ENCODE measurements at places on chromosomes 7 and 10.

DNA sequence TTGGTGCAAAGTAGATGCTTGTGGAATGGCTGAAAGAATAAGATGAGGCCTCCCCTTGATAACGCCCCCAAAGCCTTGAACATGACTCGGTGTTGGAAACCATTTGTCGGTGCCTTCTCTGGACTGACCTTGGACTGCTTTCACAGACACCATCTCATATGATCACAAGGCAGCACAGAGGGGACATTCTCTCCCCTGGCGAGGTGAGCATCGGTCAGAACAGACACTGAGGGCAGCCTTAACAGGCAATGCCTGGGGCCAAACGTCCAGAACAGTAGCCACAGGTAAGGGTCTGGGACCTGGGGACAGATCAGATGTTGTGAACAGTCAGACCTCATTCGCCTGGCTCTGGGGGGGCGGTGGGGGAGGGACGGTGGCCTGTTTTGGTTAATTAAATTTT, 2.8 kb upstream of the TRRAP start:
- DNase-seq: no peak

GRCh38 chr10:112751651-112752050, 198.4 kb upstream of the TCF7L2 start:
- no peak for DNase-seq

- no peak for DNase-seq
Measured at GRCh38 chr7:154620141-154620755, 382.7 kb downstream of the PAXIP1 start.

DNA sequence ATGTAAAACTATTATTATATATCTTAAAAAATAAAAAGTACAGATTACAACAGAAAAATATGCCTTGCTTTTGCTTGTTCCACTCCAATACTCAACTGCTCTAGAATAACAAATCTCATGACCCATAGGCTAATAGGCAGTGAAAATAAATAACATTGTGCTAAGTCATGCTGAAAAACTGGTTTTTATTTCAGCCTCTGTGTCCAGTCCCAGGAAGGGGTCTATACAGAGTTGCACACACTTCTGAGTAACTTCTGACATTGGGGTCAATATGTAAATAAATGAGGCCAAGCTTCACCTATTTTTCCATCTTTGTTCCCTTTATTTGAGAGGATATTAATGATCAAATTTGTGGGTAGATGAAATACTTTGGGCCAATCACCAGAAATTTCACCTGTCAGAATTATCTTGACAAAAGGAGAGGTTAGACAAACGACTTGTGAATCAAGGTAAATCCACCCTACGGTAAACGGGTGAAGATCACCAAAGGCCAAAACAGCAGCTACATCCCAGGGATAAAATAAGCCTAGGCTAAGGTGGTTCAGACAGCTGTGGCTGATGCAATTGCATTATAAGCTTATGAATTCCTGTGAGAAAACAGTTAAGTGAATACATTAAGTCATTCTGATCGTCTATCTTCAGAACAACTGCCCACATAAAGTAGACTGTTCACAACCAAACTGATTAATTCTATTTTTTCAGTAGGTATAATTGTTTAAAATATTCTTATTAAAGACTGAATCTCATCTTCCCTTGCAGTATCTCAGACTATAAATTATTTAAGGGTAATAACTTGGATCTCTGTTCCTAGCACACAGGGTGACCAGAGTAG, 87.5 kb downstream of the UBE2H start:
- no peak for DNase-seq

- DNase-seq: no peak
Measured at GRCh38 chr7:25478925-25479324, 250.6 kb upstream of the NPVF start.

DNA sequence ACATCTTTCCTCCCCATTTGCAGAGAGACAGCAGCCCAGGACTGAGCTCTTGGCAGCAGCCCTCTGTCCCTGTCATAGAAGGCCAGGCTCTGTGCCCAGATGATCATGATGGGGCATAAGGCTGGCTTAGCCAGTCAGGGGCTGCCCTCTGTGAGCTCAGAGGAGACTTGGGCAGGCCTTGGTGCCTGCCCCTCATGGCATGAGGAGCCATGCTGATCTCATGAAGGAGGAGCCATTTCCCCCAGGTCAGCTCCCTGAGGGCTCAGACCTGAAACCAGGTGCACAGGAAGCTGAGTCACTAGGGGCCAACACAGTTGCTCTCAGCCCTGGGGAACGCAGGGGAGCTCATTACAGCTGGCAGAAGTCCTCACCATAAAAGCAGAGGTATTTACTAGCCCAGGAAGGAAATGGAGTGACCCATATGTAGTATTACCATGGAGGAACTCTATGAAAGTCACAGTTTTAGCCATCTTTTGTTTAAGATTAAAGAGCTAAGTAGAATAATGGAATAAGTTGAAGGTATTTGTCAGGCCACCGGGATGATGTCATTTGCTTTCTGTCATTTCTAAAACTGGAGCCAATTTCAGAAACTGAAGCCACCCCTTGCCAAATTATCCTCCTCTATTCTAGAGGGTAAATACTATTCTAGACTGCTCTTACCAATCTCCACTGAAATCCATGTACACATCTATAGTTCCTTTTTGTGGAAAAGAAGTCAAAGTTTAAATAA, 362.4 kb upstream of the ZNF32 start:
- DNase-seq: peak; percentile 12

- DNase-seq: no peak
Measured at GRCh38 chr10:99656199-99657064, 2.9 kb upstream of the ENTPD7 start.

DNA sequence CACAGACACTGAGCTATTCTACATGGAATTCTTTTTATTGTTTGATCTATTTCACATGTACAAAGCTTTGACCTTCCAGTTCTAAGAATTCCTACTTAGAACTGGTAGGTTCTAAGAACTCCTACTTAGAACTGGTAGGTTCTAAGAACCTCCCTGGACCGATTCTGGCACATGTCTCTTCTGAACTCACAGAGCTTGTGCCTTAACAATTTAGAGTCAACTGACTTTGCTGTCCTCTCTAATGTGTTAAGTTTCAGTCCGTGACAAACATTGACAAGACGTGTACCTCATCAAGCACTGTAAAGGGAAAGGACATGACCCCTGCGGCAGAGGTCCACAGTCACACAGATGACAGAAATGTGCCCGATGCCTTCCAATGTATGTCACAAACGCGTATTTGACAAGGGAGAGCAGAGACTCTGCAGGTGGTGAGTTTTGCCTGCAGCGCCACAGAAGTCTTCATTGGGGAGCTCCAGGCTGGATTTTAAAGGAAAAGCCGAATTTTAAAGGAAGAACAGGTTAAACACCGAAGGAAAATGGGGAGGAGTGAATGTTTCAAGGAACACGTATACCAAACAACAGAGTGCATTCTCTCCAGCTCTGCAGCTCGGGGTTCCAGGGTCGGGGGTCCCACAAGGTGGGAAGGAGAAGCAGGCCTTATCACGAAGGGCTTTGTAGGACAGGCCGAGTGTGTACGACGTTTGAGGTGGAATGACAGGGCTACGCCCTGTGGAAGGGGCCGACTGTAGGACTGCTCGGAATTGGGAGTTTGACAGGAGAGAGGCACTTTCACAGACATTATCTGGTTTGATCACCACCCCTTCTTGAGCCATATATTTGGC, 161.1 kb upstream of the KLF14 start:
- no peak for DNase-seq

- no peak for DNase-seq
Measured at GRCh38 chr10:93299606-93300287, 182.4 kb downstream of the MYOF start.

DNA sequence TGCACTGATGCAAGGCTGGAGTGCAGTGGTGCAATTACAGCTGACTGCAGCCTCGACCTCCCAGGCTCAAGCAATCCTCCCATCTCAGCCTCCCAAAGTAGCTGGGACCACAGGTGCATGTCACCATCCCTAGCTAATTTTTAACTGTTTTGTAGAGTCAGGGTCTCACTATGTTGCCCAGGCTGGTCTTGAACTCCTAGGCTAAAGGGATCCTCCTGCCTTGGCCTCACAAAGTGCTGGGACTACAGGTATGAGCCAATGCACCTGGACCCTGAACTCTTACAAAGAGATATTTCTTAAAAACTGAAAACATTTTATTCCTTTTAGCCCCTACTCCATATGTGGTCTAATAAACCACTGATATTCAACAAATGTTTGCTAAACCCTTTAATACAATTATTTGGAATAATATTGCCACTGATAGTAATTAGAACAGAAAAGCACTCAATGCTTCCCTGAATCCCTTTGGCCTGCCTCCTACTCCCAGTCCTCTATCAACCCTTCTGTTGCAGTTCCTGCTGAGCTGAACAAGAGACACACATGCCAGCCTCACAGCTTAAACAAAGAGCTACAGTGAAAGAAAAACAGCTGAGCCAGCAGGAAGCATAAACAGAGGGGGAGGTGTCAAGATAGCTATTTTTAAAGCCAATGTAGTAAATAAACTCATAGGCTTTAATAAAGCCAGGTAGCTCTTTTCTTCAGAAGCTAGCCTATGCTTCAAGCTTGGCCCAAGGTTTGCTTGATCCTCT, 7.0 kb upstream of the GNAI1 start:
- DNase-seq: no peak

GRCh38 chr10:47457528-47457820, 26.4 kb downstream of the ANXA8 start:
- DNase-seq: no peak

DNA sequence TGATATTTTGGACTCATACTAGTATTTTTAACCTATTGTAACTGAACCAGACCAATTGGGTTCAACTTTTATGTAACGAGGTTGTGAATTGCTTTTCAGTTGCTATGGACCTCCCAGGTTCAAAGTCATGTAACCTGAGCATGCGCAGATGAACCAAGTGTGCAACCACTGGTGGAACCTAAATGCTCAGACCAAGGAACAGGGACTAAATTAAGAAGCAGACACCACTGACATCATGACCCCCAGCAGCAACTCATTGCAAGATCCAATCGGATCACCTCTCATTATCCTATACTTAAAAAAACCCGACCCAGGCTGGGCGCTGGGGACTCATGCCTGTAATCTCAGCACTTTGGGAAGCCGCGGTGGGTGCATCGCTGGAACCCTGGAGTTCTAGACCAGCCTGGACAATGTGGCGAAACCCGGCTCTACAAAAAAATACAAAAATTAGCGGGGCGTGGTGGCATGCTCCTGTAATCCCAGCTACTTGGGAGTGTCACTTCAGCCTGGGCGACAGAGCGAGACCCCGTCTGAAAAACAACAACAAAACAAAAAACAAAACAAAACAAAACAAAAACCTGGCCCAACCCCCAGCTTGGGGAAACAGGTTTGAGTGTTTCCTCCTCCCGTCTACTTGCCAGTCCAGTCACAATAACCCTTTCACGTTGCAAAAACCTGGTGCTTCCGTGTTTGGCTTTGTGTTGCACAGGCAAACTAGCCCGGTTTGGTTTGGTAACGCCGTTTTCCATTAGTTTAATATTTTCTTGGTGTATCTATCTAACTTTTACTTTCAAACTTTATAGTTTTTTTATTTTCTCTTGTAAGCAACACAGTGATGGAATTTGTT, 11.3 kb upstream of the ZNF518A start:
- DNase-seq: no peak

DNA sequence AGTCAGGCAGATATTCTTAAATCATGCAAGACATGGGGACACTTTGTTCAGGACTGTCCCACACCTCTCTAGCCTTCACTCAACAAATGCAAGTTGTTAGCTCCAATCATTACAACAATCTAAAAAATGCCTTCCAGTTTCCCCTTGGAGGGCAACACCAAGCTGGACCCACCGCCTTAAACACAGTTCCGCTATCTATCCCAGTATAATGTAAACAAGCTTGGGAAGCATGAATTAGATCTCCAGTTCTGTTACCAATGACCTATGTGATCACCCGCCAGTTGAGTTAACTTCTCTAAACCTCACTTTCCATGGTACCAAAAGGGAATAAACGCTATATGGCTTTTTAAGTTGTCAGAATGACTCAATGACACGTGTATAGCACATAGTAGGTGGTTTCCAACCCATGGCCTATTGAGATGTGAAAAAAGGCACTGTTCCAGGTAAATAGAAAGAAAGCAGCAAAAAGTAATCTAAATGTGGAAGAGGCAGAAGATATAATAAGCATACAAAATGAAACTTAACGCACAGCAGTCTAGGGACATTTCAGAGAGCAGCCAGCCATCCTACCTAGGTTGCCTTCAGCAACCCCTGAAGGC, 2.4 kb upstream of the REEP3 start:
- no peak for DNase-seq

DNA sequence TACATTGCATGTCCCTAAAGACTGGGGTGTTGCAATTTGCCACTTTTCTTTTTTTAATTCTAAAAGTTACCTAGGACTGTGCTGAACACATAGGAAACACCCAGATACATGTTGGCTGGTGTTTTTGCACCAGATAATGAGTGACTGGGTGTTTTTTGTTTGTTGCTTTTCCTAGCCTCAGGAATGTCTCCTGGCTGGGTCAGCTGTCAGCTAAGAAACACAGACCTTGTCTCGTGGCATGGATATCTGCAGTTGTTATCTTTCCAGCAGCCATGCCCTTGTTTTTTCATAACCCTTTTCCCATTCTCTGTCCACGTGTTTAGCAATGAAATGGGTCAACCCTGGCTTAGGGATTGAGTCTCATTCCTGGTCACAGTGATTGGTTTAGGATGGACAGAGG, 433.9 kb upstream of the ZMIZ1 start:
- no peak for DNase-seq

- DNase-seq: no peak
Measured at GRCh38 chr10:86690657-86691084, 22.4 kb downstream of the LDB3 start.

DNA sequence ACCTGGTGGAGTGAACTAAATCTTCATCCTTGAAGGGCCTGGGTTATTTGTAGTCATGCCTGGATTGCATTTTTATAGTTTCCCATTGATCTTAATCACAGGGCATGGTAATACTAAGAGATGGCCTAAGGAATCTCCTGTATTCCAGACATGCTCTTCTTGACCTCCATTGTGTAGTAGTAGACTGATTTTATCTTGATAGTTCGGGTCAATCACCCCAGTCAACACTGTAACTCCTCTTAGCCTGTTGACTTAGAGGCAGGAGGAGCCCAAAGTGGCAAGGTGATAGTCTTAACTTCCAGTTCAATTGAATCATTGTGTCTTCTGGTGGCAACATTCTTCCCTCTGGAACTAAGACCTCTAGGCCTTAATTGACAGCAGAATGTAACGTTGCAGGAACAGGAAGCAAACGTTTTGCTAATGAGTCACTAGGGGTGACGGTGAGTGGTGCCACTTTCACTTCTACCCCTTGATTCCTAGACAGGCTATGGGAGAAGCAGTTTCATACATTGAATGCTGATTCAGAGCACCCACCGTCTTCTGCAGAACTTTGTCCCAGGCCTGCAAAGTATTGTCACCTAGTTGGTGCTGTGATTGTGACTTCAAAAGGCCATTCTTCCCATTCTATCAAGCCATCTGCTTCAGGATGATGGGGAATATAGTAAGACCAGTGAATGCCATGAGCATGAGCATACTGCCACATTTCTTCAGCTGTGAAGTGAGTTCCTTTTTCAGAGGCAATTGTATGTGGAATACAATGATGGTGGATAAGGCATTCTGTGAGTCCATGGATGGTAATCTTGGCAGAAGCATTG, 24.0 kb upstream of the PAPSS2 start:
- peak; percentile 15 for DNase-seq

- no peak for DNase-seq
Measured at GRCh38 chr7:104794154-104794553, 219.9 kb upstream of the KMT2E start.

GRCh38 chr7:100152404-100152803, 3.7 kb downstream of the LAMTOR4 start:
- DNase-seq: no peak
